Prostate gland (tissue), 2 donors: ENCODE measurements at places on chromosomes 7 and 10. TPM values are rescaled to one million over a fixed set of nuclear protein-coding genes. Genes with fewer than 3 reads are reported as not detected.

The ABCA13 gene
- 0.14 TPM for total RNA-seq

The EGFR gene
- total RNA-seq, result 112 TPM

The SLC26A3 gene
- total RNA-seq, result 0.91 TPM

The ITGB8 gene
- 99.5 TPM for total RNA-seq

The ADO gene
- total RNA-seq, result 25.0 TPM

The TDRD1 gene
- 16.0 TPM for total RNA-seq

The TYSND1 gene
- 32.4 TPM for total RNA-seq

GRCh38 chr10:11234857-11235531, 217.3 kb downstream of the CELF2 start:
- no peak for DNase-seq

GRCh38 chr10:86186633-86187032, 180.0 kb downstream of the GRID1 start:
- no peak for DNase-seq

DNA sequence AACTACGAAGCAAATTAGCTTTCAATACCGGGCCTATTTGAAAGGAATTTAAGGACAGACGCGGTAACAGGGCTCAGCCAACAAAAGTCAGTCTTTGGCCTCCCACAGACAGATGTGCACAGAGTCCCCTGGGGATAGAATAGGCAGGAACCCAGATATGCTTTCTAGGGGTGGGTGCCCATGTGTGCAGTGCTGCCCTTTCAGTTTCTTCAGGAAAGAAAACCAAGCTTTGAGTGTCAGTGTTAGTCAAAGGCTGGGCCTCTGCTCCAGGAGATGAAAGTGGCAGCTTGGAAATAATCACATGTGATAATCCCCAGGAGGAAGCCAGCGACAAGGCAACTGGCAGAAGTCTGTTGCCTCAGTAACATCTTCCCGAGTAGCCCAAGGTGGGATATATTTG, 43.8 kb upstream of the CSTF2T start:
- DNase-seq, result no peak

GRCh38 chr7:147524726-147525250, 1065.8 kb upstream of the C7orf33 start:
- DNase-seq, result no peak

DNA sequence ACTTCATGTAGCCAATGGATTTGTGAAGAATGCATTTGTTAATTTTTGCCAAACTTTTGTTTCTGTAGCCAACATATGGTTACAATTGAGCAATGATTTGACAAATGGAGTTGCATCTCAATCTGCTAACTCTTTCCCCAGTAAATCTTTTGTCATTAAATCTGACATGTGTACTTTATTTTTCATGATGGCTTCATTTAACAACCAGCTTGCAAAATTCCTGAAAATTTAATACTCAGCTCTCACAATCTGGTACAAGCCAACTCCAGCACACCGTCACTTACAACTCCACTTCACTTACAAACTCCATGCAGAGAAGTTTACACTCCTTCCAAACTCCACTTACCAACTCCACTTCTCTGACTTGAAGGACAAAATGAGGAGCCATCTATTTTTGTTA, 26.5 kb upstream of the HIBADH start:
- no peak for DNase-seq

DNA sequence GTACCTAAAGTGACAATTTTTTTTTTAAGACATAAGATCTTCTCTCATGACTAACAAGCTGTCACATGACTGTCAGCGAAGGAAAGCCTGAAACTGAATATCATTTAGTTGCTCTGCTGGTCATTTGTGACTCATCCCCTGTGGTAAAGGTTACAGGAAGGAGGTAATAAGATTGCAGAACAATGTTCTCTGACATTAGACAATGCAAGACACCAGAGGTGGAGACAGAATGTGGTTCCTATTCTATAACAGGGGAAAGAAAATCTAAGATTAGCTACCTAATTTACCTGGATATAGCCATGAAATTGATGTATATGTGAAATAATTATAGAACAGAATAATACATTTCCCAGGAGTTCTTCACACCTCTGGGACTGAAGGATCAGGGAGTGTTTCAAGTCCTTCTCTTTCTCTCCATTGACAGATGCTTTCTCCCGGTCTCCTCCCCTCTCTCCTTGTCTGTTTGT, 47.7 kb downstream of the LRGUK start:
- no peak for DNase-seq

DNA sequence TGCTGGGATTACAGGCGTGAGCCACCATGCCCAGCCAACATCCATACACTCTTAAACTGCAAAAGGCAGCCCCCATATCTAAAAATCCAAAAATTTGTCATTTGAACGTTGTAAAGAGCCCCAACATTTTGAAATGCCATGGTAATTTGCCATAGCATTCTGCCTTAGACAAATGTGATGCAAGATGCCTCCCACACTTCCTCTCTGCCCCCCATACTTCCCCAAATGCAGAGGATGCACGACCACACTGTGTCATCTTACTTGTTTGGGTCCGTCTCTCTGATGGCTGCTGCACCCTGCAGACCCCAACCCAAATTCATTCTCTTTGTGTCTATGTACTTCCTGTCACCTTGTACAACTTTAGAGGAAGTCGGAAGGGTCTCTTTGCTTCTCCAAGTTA, 1125.6 kb upstream of the AUTS2 start:
- DNase-seq, result no peak

DNA sequence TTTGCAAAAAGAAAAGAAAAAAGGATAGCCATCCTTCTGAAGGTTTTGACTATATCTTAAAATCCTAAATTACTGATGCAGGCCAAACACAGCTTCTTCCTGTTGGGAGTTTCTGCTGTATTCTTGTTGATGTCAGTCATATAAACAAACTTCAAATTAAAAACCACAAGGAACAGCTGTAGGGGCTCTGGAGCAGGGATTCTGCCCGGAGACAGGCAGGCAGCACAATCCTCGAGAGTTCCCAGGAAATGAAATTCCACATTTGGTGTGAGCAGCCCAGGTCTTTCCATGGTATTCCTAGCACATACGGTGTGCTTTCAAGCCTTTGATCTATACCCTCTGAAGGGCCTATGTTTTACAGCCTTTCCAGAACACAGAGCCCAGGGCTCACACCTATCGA, 43.2 kb downstream of the INSYN2A start:
- DNase-seq, result no peak
